ENCODE measurements at places on chromosomes 7 and 10. TPM values are rescaled to one million over a fixed set of nuclear protein-coding genes. Genes with fewer than 3 reads are reported as not detected.

DNA sequence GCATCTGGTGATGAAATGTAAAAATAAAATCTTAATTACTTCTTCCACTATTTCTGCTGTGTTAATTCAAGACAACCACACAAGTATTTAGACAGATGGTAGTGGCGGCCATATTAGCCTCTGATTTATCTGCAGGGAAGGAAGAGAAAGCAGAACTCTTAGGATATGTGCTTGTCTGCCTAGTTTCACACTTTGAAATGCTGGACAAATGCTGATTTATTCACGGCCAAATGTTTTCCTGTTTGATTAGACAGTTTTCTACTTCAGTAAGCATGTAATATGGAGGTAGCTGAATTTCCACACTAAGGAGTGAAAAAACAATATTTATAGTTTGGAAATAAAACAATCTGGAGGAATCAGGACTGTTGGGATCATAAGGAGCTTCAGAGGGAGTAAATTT lies 158.1 kb downstream of the AGMO start:
- DNase-seq: no peak

Gene PLXNA4
- 5.9 TPM for total RNA-seq

GRCh38 chr7:38309555-38309954 lies 36.1 kb upstream of the TARP start:
- DNase-seq: no peak

GRCh38 chr7:102983602-102984001 lies 70.8 kb downstream of the LRRC17 start:
- DNase-seq: no peak

DNA sequence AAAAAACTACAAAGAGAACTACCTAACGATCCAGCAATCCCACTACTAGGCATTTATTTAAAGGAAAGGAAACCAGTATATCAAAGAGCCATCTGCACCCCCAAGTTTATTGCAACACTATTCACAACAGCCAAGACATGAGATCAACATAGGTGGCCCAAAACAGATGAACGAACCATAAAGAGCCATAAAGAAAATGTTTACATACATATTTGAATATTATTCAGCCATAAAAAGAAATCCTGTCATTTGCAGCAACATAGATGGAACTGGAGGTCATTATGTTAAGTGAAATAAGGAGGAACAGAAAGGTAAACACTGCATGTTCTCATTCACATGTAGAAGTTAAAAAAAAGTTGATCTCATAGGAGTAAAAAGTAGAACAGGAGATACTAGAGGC lies 15.6 kb upstream of the SLC26A3 start:
- no peak for DNase-seq

GRCh38 chr7:100632951-100633717 lies 8.2 kb downstream of the TFR2 start:
- DNase-seq: no peak

Gene SLC26A5
- 0.42 TPM for total RNA-seq

DNA sequence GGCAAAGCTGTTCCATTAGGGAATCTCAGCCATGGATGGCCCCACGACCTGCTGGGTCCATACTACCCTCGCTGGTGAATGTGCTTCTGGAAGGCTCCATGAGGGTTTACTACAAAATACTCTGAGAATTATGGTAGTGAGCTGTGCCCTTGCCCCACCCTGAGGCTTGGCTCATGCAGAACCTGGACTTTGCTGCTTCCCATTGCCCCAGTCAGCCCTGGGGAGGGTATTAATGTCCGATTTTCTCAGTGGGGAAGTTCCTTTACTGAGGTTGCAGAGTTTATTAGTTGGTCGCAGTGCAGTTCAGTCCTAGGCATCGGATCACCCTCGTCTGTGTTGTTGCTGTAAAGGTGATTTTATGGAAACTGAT lies 310.1 kb downstream of the WDR37 start:
- no peak for DNase-seq

Gene SORCS1
- total RNA-seq: 1.7 TPM

Gene BLVRA
- 43.9 TPM for total RNA-seq

DNA sequence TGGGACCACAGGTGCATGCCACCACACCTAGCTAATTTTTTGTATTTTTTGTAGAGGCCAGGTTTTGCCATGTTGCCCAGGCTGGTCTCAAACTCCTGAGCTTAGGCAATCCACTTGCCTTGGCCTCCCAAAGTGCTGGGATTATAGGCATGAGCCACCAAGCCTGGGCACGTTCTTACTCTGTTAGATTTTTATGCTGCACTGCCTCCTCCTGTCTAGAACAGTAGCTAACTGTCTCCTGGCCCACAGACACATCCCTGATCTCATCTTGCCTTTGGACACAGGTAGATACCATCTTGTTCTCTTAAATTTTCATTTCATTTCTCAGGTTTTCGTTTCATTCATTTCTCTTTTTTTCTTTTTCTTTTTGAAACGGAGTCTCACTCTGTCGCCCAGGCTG lies 41.1 kb downstream of the BLVRA start:
- DNase-seq: no peak

GRCh38 chr7:39088730-39089593 lies 111.3 kb downstream of the POU6F2 start:
- no peak for DNase-seq

DNA sequence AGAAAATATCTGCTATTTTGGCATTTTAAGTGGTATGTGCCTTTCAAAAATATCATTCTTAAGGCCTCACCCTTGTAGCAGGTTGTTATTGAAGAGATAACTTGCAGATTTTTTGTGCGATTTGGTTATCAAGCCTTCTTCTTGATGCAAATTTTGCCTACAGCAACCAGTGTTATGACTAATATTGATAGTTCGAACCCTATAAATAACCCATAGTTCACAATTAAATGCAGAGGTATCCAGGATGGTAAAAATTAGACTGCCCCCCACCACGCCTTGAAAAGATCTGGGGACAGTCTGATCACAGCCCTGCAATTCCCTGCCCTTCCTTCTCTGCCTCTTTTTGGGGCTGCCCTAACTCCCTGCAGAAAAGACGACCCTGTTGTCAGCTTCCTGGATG lies 28.4 kb upstream of the RAPGEF5 start:
- DNase-seq: no peak

Gene TRUB1
- 16.4 TPM for total RNA-seq

GRCh38 chr10:35927990-35928488 lies 285.9 kb upstream of the FZD8 start:
- DNase-seq: no peak
